Activated T-helper 17 cell treated with anti-CD3 and anti-CD28 coated beads, Interleukin-2, amount 50 U/mL, for 72 hours (primary cell): ENCODE measurements at places on chromosomes 5 and 9.

DNA sequence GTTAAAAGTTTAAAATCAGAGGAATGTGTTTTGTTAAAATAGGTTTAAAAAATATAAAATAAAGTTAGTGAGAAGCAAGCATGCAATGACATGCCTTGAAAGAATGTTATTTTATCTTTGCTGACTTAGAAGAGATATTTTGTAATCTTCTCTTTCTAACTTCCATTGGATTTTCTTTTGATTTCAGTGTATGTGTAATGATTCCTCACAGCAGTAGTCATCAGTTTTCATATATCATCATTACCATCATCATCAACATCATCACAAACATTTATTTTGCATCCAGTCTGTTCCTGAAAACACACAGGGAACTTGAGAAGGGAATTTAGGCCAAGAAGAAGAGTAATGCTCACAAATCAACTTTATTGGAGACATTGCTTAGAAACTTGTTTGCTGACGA, 699.6 kb downstream of the TAF11L14 start:
- no peak for ATAC-seq

- ATAC-seq: peak; percentile 89
Measured at GRCh38 chr5:57494104-57495098, 11.8 kb upstream of the ACTBL2 start.

DNA sequence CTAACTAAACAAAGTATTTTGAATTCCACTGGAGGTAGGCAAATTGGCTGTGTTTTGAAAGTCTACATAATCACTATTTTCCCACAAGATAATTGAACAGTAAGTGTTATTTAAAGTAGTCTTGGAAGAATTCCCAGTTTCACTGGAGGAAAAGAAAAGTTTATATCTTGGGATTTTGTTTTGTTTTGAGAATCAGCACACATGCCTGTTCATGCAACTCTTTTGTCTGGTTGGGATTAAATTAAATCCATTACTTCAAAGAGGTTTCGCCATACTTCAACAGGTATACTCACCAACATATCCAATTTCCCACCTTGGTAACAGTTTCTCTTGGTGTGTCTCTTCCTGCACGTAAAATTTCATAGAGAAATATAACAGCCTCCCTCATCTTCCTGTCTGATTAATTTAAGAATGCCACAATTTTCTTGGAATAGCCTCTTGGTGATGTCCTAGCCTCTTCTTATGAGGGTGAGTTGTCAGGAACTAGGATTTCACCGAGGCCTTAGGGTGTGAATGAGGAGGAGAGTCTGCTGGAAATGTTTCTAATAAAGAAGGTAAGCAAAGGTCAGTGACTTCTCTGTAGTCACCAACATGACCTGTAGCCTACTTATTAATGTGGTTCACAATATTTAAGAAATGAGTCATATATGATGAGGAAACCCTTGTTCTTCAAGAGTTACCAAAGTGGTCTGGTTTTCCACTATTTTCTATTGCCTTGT, 48.1 kb downstream of the ITGA2 start:
- no peak for ATAC-seq

GRCh38 chr9:99392986-99393385, 170.9 kb downstream of the SEC61B start:
- no peak for ATAC-seq

- ATAC-seq: no peak
Measured at GRCh38 chr5:125413496-125414274, 667.2 kb upstream of the ZNF608 start.

DNA sequence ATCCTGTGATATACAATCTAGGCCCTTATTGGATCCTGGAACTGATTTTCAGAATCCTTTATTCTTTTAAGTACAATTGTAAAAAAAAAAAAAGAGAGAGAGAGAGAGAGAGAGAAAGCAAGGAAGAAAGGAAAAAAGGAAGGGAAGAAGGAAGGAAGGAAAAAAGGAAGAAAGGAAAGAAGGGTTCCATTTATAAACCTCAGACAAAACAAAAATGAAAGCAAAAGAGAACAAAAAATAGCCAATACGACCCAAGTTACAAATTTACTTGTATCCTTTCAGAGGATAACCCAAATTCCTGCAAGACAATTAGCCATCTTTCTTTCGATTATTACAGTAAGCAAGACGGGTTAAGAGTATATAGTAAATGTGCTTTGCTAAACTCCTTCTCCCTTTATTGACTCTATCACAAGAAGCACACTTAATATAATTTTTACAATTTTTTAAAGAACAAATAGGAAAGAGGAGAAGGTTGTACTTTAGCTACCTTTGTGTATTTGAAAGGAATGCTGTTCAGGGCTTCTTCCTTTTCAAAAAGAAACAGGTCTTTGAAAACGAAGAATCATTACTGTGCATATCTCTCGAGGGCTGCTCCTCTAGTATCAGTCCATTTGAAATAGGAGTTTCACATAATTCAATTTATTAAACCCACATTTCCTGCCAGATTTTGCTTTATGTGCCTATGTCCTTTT, 543.3 kb downstream of the RAB3C start:
- no peak for ATAC-seq

DNA sequence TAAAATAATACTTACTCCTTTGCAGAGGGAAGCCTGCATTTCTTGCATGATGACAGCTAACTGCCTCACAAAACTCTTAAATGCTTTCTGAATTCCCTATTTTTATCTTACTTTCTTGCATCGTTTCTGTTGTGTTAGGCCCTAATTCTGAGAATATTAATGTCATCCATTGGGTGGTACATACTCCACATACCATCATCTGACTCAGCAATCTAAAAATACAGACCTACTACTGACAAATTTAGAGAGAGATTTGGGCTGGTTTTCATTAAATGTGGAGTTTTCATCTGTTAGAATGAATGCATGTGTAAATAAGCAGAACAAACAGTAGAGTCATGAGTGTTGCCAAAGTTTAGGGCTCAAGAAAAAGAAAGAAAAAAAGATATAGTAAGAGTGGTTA, 26.5 kb upstream of the KCNN2 start:
- ATAC-seq: no peak

GRCh38 chr5:71658916-71659662, 60.0 kb upstream of the CARTPT start:
- no peak for ATAC-seq

- ATAC-seq: no peak
Measured at GRCh38 chr5:83172655-83173054, 95.3 kb downstream of the XRCC4 start.

DNA sequence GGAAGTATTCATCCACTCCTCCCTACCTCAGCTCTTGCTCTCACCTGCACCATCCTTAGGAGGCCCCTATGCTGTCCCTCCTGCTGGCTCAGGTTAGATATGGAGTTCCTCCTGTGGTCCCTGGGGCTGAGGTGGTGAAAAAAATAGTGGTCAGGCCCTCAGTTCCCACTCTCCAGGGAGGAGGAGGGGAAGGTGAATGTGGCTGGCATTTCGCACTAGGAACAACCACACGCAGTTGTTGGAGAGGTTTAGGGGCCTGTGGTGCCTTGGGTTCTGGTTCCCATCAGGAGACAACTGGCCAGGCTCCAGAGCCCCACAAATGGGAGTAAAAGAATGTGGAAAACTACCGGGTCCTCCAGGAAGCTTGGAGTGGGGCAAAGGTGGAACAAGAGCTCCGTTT, 81.7 kb upstream of the HSPA9 start:
- ATAC-seq: no peak

- ATAC-seq: no peak
Measured at GRCh38 chr9:10706788-10707187, 94.0 kb upstream of the PTPRD start.

- no peak for ATAC-seq
Measured at GRCh38 chr5:171023508-171023907, 161.7 kb downstream of the RANBP17 start.

DNA sequence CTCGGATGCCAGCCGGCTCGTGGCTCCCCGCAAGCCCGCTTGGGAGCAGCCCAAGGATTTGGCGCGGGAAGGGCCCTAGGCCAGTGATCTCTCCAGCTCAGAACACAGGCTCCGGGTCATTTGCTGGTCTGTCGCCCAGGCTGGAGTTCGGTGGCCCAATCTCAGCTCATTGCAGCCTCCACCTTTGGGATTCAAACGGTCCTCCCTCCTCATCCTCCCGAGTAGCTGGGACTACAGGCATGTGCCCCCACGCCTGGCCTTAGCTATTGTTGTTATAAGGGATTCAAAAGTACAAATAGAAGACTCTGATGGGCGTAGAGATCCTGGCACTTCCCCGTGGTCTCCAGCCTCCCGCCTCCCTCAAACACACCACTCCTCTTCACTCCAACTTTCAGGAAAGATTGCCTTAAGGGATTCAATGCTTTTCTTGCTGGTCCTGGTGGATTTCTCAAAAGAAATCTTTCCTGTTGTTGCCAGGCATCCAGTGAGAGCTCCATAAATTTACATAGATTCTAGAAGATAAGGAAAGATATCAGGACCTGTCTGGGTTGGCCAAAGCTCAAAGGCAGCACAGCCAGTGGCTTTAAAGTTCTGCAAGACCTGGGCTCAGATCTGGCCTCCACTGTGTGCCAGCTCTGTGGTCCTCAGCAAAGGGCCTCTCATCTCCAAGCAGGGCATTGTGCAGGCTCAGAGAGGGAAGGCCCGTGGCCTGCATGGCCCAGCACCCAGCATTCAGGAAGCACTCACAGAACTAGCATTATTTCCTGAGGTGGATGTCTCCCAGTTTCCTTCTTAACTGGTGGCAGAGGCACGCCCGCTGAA, 1.0 kb downstream of the AIF1L start:
- ATAC-seq: no peak

- no peak for ATAC-seq
Measured at GRCh38 chr9:137250329-137251193, 525 bp upstream of the STPG3 start.

GRCh38 chr9:33046061-33046460, 21.0 kb downstream of the DNAJA1 start:
- ATAC-seq: no peak

GRCh38 chr5:126777257-126777974, 480 bp downstream of the LMNB1 start:
- peak; percentile 22 for ATAC-seq

GRCh38 chr5:178298283-178298807, 65.7 kb upstream of the PHYKPL start:
- no peak for ATAC-seq

DNA sequence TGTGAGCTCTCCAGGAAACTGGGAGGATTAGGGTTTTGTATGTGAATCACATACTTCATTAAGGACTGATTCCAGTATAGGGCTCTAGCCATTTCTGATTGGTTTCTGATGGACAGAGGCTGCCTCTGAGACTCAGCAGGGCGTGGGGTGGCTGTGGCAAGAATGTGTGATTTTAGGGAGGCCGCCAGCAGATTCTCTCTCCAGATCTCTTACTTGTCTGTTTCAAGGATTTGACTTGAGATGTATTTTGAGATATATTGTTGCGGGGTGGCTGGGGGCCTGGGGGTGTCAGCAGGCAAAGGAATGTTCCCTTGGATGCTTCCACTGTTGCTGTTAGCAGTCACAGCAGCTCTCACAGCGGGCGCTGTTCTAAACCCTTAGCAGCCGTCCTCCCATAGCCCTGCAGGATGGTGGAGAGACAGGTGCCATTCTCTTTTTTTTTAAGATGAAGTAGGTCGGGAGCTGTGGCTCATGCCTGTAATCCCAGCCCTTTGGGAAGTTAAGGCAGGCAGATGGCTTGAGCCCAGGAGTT, 8.0 kb upstream of the HNRNPAB start:
- no peak for ATAC-seq

DNA sequence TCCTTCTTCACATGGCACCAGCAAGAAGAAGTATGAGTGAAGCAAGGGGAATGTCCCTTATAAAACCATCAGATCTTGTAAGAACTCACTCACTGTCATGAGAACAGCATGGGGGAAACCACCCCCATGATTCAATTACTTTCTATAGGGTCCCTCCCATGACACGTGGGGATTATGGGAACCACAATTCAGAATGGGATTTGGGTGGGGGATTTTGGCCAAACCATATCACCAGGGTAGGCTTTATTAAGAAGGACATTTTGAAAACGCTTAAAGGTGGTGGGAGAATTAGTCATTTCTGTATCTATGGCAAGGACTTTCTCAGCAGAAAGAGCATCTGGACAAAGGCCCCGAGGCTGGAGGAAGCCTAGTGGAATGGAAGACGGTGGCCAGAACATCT, 100.2 kb upstream of the ADAMTS16 start:
- no peak for ATAC-seq

GRCh38 chr5:159403906-159404681, 73.8 kb upstream of the IL12B start:
- ATAC-seq: no peak

- ATAC-seq: no peak
Measured at GRCh38 chr5:67299231-67299735, 102.7 kb upstream of the CD180 start.
